ENCODE measurements at places on chromosomes 2 and 18.

- no peak for DNase-seq
Observed at GRCh38 chr2:40102447-40102846, 323.4 kb upstream of the THUMPD2 start.

DNA sequence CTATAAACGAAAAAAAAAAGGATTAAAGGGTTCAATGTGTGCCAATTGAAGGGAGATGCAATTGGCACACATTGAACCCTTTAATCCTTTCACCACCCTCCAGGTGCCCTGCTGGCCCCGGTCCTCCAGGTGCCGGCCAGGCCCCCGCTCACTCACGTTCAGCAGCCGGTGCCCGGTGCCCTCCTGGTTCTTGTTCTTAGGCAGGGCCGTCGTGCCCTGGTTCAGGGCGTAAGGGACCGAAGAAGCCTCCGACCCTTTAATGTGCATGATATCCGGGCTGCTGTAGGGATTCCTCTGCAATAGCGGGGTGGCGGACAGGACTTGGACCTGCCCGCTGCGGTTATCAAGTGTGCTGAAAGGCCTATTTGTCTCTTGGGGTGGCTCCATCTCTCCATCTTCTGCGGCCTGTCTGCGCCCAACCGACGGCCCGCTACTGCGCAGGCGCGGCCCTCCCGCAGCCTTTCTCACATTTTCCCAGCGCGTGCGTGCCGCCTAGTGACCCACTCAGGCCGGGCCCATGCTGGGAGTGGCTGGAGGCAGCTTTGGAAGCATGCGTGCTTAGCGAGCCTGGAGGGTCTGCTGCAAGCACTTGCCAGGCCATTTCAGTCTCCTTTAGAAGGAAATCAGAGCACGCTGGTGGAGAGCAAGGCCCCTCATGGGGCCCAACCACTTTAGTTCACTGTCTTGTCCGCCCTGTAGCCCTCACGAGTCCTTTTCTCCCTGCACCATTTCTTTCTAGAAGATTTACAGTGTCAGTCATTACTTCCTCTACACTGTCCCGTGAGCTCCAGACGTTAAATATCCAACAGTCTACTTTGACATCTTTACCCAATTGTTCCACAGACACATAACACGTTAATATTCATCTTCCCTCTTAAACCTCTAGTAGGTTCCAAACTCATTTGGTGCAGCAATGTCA lies 24.3 kb downstream of the TMEM237 start:
- DNase-seq, result peak; percentile 78

GRCh38 chr2:29054430-29054829 lies 19.9 kb downstream of the PCARE start:
- DNase-seq, result no peak

GRCh38 chr2:98454500-98455235 lies 10.0 kb downstream of the INPP4A start:
- peak; percentile 23 for DNase-seq

GRCh38 chr18:72542984-72543356 lies 1.2 kb downstream of the CBLN2 start:
- no peak for DNase-seq

DNA sequence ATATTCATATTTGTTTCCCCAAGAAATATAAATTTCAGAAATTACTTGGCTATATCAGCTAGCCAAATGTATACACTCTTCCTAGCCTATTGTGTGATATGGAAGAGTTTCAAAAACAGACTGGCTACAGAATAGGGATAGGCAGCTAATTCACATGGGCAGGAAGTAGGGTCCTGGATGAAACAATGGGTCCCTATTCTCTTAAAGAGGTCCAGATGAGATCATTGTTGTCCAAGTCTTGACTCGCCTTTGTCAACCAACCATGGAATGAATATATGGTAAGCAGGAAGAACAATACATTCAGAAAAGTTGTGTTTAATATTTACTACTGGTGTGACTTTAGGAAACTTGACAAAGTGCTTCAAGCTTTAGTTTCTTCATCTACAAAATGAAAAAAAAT lies 319.9 kb downstream of the NBAS start:
- DNase-seq, result no peak

DNA sequence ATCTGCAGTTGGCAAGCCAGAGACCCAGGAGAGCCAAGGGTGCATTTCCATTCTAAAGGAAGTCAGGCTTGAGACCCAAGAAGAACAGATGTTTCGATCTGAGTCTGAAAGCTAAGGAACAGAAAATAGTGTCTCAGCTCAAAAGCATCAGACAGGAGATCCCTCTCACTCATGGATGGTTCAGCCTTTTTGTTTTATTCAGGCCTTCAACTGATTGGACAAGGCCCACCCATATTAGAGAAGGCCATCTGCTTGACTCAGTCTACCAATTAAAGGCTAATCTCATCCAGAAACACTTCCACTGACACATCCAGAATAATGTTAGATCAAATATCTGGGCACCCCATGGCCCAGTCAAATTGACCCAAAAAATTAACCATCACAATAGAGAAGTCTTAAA lies 255.0 kb downstream of the TXNL1 start:
- no peak for DNase-seq

DNA sequence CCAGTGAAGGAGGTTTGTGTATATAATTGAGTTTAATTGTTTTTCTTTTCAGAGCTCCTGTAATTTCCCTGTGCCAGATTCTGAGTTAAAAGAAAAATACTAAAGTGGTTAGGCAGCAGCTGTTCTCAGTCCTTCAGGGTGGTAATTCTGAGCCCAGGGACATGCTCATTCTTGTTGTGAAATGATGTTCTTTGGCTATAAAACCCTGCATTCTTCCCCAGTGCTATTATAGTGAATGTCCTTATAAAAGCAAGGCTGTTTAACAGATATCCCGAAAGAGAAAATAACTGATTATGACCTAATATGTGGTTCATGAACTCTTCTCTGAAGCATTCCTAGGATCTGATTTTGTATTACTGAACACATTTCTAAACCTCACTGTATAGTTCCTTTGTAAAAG lies 34.0 kb downstream of the ADAM23 start:
- peak; percentile 62 for DNase-seq

- peak; percentile 75 for DNase-seq
Observed at GRCh38 chr2:120291401-120292311, 39.0 kb downstream of the RALB start.

All from fibroblast of skin of back (primary cell).